Dermis microvascular lymphatic vessel endothelial cell (primary cell): ENCODE measurements at places on chromosomes 5 and 9. TPM values are rescaled to one million over a fixed set of nuclear protein-coding genes. Genes with fewer than 3 reads are reported as not detected.

Gene C5orf34
- 1.6 and 3.7 TPM in 2 replicates for total RNA-seq

Gene ENTR1
- 19.9 and 22.9 TPM in 2 replicates for total RNA-seq

Gene OR1J4
- under 0.01 TPM in 1 of 2 replicates, not detected in the other for total RNA-seq

Gene TMC1
- 0.25 and 0.26 TPM in 2 replicates for total RNA-seq

Gene STPG3
- total RNA-seq: not detected in 2 replicates

Gene LEAP2
- 0.13 TPM in 2 replicates for total RNA-seq

Gene EXOC3
- total RNA-seq: 28.6 and 42.9 TPM in 2 replicates

Gene ACSL6
- 0.76 and 0.77 TPM in 2 replicates for total RNA-seq

Gene BRINP1
- 0.26 and 1.9 TPM in 2 replicates for total RNA-seq

Gene TERT
- not detected in 2 replicates for total RNA-seq

Gene OLFML2A
- total RNA-seq: 1.9 and 2.3 TPM in 2 replicates

Gene SLCO6A1
- total RNA-seq: not detected in 2 replicates

Gene ADGRD2
- not detected in 2 replicates for total RNA-seq

Gene RMRP
- total RNA-seq: 194,626 and 272,621 TPM in 2 replicates

Gene PAEP
- total RNA-seq: not detected in 2 replicates

Gene STC2
- 11.4 and 12.1 TPM in 2 replicates for total RNA-seq

Gene CYSRT1
- total RNA-seq: 0.13 and 0.25 TPM in 2 replicates

Gene ACOT12
- total RNA-seq: not detected in 2 replicates

DNA sequence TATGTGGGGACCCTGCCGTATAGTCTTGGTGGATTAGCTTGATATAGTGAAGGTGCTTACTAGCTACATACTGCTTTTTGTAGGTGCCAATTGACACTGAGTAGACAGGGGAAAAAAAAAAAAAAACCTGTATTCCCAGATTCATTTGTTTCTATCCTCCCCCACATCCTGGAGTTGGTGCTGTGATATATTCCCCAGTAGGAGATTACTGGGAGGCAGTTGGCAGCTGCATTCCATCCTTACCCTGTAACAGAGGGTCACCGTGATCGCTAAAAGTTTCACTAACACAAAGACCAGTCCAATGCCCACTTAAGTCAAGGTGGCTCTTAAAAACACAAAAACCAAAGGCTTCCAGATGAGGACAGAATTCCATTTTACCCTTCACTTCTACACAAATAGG lies 27.4 kb upstream of the TOMM5 start:
- DNase-seq: no peak

GRCh38 chr5:2908086-2908485 lies 156.6 kb upstream of the IRX2 start:
- no peak for DNase-seq

- DNase-seq: no peak
Measured at GRCh38 chr5:154505567-154505966, 27.5 kb upstream of the HAND1 start.

- DNase-seq: no peak
Measured at GRCh38 chr9:107739601-107740082, 250.1 kb upstream of the KLF4 start.

- DNase-seq: no peak
Measured at GRCh38 chr5:25119650-25120049, 474.9 kb upstream of the CDH10 start.

DNA sequence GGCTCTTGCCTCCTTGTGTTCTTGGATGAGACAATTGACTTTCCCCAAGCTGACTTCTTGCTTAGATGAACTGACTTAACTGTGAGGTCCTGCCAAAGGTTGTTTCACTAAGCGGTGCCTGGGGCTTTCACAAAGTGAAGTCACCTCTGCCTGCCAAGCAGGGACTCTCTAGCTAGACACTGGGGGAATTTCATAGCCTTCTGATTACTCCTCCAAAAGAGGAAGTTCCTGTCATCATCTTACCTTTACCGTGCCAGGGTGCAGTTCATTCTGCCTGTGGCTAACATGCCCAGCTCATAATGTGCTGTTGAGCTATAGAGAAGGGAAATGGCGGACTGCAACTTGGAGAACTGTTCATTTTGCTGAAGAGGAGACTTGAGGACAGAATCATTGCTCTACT lies 472.0 kb upstream of the WWC1 start:
- DNase-seq: no peak

DNA sequence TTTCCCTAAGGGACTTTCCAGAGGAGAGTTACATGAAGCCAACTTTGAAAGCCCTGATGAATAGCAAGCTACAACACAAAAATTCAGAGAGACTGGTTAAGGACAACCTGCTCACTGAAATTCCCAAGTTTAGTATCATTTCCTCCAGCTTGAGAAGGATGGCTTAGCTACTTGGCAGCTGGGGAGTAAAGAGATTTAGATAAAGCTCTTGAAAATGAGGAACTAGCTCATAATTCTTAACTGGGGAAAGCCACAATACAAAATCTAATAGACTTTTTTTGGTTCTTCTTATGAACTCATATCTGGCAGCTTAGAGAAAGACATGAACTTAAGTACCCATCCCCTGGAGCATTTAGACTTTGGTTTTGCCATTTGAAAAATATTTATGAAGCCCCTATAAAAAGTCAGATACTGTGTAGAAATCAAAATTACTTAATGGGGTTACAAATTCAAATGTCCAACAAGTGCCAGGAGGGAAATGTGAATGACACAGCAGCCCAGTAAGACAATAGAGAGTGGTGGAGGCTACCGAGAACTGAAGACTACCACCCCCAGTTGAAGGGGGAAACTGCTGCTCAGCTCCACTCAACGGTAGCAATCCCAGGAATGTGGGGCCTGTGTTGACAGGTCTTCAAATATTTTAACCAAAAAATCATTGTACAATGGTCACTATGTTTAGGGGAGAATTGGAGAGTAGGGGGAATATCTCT lies 79.4 kb upstream of the ADRB2 start:
- no peak for DNase-seq

DNA sequence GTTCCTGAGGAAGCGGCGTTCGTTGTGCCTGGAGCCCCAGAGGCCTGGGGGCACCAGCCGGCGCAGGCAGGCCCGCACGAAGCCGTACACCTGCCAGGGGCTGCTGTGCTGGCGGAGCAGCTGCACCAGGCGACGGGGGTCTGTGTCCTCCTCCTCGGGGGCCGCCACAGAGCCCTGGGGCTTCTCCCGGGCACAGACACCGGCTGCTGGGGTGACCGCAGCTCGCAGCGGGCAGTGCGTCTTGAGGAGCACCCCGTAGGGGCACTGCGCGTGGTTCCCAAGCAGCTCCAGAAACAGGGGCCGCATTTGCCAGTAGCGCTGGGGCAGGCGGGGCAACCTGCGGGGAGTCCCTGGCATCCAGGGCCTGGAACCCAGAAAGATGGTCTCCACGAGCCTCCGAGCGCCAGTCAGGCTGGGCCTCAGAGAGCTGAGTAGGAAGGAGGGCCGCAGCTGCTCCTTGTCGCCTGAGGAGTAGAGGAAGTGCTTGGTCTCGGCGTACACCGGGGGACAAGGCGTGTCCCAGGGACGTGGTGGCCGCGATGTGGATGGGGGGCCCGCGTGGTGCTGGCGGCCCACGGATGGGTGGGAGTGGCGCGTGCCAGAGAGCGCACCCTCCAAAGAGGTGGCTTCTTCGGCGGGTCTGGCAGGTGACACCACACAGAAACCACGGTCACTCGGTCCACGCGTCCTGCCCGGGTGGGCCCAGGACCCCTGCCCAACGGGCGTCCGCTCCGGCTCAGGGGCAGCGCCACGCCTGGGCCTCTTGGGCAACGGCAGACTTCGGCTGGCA lies 1.3 kb downstream of the TERT start:
- DNase-seq: no peak

DNA sequence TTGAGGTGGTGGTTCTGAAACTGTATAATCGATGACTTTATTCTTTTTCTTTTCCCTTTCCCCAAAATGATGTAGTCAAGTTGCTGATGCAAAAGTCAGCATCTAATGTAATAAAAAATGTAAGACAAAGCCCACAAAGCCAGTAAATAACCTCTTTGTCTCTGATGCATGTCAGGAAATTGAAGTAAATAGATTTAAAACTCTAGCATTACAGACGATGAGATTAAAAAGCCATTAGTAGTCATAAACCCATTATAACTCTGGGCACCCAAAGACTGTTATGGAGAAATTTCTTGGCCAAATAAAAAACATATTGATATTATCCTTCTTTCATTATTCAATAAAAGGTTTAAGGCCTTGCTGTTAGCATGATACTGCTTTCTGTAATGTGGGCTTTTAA lies 548.7 kb downstream of the TUSC1 start:
- DNase-seq: no peak

DNA sequence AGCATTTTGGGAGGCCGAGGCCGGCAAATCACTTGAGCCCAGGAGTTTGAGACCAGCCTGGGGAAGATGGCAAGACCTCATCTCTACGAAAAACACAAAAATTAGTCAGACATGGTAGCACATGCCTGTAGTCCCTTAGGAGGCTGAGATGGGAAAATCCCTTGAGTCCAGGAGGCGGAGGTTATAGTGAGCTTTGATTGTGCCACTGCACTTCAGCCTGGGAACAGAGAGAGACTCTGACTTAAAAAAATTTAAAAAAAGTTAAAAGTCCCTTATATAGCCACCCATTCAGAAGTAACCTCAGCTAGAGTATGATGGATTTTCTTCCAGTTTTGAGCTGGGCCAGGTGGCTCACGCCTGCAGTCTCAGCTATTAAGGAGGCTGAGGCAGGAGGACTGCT lies 72.4 kb downstream of the UGCG start:
- no peak for DNase-seq

DNA sequence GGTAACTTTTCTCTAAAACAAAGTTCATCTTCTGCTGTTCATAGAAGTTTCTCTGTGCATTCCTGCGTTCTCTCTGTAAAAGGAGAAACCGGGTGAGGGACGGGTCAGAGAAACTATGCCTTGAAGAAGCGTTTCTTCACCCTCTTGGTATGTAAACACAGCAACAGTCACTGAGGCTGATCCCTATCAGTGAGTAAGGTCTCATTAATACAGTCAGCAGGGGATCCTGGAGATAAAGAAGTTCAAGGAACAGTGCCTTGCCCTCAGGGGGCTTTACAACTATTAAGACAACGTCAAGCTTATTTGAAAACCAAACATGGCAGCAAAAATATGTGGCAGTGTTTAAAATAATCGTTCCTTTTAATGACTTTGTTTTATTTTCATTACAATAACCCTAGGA lies 202.9 kb upstream of the IL12B start:
- DNase-seq: no peak

DNA sequence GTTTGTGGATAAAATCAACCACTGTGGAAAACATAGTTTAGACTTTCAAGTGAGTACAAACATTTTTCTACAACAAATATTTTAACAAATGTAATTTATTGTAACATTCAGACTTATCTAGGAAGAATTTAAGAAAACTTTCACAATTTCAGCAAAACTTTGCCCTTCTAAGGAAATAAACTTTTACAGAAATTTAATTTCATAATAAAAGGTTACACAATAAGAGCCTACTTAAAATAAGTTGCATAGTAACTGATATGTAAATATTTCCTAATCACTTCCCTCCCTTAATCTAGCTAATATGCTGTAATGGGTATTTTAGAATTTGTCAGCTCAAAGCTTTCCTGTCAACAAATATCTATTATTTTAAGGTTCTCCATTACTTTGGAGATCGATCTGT lies 1899.9 kb downstream of the MAT2B start:
- DNase-seq: no peak

GRCh38 chr5:112417931-112418658 lies 982 bp downstream of the EPB41L4A start:
- DNase-seq: peak; percentile 68

DNA sequence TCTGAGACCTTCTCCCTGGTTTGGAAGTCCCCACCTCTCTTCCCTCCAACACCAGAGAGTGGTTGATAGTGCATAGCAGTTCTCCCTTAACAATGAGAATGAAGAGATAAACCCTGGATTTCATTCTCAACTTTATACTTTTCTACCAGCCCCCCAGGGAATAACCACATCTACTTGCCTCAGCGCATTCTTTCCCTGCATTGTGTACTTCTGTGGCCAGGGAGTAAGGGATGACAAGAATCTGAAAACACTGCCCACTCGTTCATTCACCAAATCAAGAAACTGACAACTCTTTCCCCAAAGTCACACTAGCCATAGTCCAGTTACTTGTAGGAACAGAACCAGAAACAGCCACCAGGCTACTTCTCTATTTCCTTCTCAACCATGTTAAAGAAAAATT lies 46.0 kb upstream of the SPIN1 start:
- DNase-seq: no peak

DNA sequence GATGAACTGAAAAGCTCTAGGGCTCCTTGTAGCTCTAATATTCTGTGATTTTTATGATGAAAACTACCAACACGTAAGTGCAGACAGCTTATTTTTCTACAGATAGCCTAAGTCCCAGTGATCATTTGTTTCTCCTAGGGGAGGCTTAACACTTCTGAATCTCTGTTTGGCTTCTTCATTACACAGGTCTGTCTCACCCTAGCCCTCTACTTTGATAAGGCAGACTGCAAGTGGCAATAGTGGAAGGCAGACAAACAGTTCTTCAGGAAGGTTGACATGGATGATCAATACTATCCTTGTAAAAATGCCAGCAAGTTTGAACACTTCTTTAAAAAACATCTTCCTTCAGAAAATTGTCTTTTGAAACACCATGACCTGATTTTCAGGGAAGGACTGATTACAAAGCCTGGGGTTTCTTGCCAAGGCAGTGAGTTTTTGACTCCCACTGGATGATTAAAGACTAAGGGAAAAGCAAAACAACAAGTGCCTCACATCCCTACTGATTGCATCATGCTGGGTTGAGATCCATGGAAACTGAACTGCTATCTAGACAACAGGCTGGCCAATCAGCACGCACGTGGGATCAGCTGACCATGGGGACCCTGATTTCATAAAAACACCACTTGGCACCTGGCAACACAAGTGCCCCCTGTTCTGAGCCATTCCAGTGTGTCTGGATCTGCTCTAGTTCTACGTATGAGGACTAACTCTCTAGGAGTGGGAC lies 212.2 kb downstream of the SMARCA2 start:
- DNase-seq: no peak

GRCh38 chr5:9082996-9083395 lies 462.9 kb downstream of the SEMA5A start:
- no peak for DNase-seq

DNA sequence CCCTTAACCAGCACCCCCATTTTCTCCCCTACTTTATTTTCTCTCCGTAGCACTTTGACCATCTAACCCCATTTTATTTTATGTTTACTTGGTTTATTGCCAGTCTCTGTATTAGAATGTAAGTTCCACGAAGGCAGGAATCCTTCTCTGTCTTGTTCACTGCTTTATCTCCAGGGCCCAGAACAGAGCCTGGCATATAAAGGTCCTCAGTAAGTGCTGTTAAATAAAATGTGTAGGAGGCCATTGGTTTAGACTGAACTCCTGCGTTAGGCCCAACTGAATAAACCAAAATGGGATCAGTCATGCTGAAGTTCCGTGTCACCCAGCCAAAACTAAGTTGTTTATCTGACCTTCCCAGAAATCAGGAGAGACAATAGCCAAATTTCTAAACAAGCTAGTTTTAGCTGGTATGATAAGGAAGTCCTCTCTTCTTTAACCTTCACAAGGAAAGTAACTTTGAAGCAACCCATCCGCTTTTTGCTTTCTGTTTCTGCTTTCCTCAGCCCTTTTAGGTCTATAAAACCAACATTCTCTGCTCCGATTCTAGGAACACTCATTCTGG lies 29.0 kb upstream of the CCNJL start:
- DNase-seq: no peak

- DNase-seq: no peak
Measured at GRCh38 chr5:106720367-106720766, 950.4 kb downstream of the EFNA5 start.
